ENCODE measurements at places on chromosomes 7 and 10.

DNA sequence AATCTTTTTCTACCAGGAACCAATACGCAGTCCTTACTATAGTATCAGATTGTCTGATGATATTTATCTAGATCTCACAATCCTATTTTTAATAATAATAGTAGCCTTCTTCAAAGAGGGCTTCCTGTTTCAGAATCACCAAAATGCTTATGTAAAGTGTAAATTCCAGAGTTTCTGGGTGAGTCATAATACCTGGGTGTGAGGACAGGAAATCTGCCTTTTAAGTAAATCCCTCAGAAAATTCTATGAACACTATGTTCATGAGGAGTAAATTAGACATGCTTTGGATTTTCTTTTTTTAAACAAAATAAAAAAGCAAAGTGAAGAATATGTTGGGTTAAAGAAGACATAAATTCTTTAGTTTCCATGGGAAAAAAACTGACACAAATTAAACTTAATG is 20.5 kb downstream of the DKK1 start:
- DNase-seq, result no peak

GRCh38 chr7:102463841-102464576 is 654 bp downstream of the ALKBH4 start:
- no peak for DNase-seq

DNA sequence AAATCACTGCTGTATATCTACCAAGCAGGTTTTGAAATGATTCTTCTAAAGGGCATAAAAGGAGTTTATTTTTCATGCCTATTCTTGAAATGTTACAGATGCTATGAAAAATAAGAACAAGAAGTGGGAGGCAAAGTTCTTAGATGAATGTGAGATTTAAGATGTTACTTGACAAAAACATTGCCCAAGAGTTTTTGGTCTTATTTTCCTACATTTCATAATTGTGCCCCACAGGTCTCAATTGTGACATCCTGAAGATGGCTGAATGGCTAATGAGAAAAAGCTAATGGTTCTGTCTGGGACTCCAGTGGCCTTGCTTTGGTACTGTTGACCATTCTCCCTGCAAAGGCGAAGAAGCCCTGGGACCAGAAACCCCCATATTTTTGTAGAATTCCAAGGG is 43.0 kb upstream of the IFRD1 start:
- DNase-seq, result no peak

DNA sequence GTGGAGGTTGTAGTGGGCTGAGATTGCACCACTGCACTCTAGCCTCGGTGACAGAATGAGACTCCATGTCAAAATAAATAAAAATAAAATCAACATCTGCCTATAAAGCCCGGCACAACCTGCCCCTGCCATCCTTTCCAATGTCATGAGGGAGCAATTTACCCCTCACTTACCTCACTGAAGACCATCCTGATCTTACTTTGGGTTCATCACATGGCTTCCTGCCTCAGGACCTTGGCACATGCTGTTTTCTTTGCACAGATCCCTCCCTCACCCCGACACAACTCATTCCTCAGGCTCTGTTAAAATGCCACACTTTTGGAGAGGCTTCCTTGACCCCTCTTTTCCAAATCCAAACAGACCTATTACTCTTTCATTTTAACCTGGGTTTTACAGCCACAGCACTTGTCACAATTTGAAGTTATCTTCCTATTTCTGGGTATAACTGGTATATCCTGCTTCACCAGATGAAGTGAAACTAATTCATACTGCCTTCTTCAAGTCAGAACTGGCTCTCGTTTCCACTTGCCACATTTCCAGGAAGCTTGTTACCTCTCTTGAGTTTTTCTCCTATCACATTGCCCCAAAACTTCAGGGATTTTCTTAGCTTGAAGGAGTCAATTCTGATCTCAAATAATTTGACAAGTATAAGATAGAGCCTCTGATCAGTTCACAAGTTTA is 69.3 kb upstream of the PARD3 start:
- no peak for DNase-seq

GRCh38 chr7:132878204-132878919 is 203.5 kb downstream of the CHCHD3 start:
- DNase-seq, result no peak

DNA sequence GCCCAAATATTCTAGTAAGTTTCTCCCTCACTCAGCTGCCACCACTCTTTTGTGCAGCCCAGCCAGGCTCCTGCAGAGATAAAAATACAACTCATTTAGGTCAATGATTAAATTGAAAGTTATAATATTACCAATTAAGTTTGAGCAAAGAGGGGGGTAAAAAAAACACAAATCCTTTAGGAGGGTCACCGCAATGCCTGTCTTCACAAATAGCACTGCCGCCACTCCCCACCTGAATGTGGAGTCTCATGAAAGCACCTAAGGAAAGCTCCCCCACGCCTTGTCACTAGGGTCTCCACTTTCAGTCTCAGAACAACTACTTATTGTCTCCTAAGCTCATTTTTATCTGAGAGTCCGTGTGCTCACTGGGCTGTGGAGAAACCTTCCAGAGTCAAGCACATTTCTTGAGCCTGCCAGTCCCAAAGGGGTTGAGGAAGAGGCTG is 148.7 kb downstream of the FGFR2 start:
- DNase-seq, result no peak

DNA sequence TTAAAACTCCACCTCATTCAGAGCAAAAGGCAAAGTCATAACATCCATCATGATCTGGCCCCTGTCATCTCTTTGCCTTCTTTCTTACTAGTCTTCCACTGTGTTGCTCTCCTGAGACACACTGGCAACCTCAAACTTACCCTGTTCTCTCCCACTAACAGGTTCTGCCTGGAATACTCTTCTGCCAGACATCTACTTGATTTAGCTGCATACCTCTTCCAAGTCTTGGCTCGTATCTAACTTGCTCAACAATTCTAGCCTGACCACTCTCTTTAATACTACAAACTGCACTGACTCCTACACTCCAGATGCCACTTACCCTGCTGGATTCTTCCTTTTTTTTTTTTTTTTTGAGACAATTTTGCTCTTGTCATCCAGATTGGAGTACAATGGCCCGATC is 167.0 kb upstream of the MTPN start:
- no peak for DNase-seq

DNA sequence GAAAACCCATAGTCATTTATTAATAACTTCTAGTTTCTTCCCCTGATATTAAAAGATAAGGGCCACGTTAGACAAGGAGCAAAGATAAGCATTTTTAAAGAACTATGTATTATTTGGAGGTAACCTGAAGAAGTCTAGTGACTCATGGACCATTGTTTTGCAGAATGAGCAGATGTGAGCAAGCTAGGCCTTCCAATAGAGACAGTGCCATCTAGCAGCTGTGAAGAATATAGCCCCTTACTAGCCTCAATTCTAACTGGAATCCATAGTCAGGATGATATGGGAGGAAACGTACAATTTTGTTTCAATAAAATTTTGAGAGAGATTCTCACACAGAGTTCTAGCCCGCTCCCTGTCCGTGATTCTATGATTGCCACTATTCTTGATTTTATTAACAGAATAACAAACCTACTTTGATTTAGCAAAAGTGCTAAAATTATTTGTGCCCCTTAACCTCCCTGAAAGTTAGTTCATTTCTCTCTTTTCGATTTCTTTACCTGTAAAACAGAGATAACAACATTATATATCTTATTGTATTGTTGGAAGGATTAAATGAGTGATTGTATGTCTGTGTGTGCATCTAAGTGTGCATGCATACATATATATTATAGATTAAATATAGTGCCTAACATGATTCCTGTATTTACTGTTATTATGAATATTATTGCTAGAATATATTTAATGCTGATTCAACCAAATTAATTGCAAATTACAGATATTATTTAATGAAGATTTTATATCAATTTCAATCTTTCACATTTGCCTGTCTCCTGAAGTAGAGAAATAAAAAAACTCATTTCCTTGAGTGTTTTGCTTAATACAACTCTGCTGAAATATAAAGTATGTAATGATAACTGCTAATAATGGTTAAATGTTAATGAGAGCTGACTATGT is 22.7 kb downstream of the FAM237B start:
- DNase-seq, result peak; percentile 11

GRCh38 chr7:136020556-136020955 is 43.4 kb upstream of the MTPN start:
- no peak for DNase-seq

DNA sequence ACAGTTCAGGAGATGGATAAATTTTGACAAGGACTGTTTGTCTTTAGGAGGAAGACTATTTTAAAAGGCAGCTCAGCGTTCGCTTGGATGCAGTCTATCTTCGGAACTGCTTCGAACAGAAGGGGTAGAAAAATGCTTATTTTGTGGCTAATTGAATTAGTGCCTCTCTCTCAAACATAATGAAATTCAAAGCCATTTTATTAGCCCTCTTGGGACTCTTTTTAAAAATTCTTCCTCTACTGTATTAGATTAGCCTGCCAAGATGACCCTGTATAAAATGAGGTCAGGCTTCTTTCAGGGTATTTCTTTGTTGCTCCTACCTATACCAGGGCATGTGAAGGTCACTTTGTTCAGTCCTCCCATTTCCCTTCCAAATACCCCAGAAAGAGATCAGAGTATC is 379.2 kb upstream of the NFE2L3 start:
- DNase-seq, result no peak

DNA sequence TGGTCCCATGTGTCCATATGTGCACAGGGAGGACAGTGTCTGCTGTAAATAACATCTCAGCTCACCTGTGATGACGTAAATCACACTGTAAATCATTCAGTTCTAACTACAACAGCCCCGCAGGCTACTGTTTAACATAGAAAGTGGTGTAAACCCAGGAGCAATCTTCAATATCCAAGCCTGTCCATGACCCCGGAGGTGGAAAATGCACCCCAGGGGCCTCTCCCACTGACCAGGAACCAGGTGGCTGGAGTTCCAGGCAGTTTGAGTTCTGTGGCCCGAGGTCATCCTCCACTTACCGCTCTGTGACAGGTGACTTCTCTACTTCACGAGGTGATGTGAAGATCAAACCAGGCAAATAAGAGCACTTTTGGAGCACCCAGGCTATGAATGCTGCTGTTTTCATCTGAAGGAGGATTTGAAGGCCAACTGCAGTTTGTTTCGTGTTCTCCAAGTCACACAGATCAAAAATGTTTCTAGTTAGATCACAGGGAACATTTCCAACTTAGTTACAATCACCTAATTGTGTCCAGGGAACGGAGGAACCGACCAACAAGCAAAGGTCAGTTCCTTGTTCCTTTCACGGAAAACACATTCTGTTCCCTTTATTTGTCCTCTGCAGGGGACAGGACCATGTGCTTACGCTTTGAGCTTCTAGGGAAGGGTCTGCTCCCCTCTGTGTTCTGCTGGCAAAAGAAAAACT is 131.8 kb downstream of the WDR37 start:
- no peak for DNase-seq

GRCh38 chr7:46809886-46810285 is 772.0 kb downstream of the TNS3 start:
- no peak for DNase-seq

DNA sequence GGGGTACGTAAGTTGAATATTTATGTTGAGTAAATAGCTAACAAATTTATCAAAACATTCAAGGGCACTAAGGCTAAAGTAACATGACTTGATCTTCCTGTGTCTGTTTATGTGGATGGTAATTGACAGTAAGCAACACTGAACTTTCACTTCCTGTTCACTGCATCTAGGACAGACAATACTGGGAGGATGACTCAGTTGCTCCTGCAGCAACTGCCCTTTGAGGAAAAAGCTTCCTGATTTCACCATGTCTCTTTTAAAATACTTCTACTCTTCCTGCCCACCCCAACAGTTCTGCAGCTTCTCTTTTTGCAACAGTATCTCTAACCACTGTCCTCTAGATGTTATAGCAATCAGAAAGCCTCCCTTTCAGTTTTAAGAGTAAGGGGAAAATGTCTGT is 76.6 kb upstream of the HGF start:
- no peak for DNase-seq

- peak; percentile 45 for DNase-seq
These were observed 25.5 kb downstream of the NYAP1 start for GRCh38 chr7:100509231-100509630.

DNA sequence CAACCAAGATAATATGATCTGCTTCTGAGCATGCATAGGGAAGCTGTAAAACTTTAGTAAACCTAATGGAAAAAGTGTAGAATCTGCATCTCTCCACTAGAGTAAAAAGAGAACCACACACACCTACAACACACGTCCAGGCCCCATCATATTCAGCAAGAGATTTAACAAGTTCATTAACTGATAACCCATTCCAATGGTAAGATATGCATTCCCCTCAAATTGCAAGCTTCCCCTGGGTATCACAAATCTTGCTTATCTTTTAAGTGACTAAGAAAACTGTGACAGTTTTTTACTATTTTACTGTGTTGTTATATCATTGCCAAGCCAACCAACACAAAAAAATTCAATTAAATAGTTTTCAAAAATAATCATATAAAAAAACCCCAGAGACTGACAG is 8.0 kb downstream of the DPY19L1 start:
- DNase-seq, result no peak

DNA sequence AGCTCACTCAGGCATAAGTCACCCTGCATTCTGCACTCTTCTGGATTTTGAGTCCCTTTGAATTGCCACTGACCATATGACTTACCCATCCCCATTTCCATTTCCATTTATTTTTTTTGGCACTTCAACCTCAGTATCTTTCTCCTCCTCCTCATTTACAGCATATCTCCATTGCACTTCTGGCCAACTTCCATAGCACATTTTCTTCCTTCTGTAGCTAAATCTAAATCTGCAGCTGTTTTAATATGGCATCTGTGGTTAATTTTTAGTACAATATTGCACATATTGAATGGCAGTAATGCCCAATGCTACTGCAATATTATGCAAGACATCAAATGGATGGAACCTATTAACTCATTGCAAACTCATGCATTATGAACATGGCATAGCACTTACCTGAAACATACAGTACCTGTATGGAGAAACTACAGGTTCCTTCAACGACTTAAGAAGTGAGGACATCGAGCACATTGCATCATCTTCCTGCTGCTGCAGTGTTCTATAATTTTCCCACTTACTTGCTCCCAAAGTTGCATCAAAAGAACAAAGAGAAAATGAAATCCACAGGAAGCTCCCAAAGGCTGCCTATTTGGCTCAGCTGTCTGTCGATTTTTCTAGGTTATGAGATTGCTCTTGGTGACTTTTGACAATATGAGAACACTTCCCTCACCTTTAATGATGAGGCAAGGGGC is 55.7 kb downstream of the LRRTM3 start:
- DNase-seq, result no peak

DNA sequence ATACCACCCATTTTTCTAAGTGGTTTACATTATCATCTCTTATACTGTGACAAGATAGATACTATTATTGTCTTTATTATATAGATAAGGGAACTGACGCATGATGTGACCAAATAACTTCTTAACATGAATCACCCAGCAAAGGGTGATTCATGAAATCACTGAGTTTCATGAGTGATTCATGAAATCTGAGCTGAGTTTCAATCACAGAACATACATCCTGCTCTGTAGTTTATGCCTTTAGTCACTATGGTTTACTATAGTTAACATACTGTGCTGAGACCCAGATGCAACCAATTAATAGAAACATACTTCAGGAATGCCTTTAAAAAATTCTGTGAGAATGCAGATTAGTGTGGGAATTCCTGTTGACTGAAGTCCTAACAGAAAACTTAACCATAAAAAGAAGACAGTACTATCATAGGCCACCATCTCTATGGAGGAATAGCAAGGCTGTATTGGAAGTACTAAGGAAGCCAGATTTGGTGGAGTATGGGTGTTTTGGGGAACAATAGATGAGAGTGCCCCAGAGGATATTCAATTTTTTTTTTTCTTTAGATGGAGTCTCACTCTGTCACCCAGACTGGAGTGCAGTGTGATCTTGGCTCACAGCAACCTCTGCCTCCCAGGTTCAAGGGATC is 43.1 kb upstream of the SEMA3A start:
- no peak for DNase-seq

- no peak for DNase-seq
These were observed 28.3 kb downstream of the PTPRN2 start for GRCh38 chr7:158559356-158559755.

Measured in NCI-H1105 (cell line).